ENCODE measurements at places on chromosomes 6 and 20. TPM values are rescaled to one million over a fixed set of nuclear protein-coding genes. Genes with fewer than 3 reads are reported as not detected.

- peak; percentile 88 for DNase-seq
Measured at GRCh38 chr6:149140137-149140909, 177.2 kb upstream of the TAB2 start.

DNA sequence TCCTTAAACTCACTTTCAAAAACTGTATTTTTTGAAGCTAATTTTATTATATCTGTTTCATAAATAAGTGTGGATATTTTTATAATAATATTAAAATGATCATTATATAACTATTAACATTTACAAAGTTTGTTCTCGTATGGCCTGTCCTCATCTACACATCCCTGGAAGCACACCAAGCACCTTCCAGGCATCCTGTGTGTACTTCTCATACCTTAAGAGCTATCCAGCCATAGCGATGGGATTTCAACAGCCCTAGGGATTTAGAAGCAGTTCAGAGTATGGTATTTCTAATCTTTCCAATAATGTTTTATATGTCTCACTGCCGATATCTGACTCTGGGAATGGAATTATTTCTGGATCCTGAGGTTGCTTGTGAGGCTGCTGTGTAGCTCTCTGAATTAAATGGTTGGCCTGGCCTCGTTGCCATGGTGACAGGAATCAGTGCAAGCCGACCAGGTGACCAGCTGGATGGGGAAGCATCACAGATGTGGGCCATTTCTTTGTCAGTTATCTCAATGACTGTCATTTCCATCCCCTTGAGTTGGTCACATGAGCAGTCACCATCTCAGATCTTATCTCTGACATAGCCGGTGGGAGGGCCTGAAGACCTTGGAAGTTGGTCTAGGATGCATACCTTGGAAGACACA lies 265.2 kb upstream of the RIN2 start:
- DNase-seq = no peak

GRCh38 chr6:79802657-79803300 lies 144.6 kb downstream of the ELOVL4 start:
- no peak for DNase-seq

DNA sequence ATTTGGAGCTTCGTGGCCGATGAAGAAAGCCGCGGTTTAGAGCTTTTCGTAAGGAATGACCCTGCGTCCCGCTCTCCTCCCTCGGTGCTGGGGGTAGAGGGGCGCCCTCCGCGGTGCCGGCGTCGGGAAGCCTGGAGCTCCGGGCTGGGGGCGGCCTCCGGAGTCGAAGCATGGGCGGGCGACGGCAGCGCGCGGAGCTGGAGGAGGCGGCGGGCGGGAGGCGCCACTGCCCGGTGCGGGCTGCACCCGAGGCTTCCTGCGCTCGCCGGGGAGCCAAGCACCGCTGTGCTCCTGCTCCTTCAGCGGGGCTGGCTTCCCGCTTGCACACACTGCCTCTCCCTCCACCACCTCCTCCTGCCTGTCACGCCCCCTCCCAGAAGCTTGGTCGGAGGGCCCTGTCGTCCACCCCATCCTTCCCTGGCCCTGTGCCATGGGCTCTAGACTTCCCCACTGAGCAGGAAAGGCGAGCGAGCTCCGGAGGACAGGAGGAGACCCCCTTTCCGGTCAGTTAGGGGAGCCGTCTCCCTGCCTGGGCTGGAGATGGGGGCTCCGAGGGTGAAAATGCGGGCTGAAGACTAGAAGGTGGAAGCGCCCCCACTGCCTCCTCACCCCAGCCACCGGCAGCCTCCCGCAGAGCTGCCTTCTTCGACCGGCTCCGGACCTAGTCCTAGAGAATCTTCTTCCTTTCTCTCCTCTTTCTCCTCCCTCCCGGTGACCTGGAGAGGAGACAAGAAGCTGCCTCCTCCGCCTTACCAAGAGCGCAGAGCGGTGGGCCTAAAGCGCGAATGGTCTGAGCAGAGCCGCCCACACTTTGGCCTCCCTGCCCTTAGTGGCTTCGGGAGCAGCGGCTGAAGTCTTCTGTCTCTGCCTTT lies 1.8 kb downstream of the CDH4 start:
- DNase-seq = no peak

DNA sequence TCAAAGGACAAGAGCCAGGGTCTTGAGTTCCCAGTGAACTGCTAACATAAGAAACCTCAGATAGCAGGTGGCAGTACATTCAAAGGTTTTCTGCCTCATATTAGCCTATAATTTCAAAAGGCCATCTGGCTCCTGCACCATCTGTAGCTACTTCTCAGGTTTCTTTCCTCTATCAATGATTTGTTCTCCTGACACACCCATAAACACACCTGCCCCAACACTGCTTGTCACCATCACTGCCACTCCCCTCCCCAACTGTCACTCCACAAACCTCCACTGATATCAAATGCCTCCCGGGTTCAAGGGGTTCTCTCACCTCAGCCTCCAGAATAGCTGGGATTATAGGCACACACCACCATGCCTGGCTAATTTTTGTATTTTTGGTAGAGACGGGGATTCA lies 152.7 kb upstream of the SLC22A16 start:
- no peak for DNase-seq

DNA sequence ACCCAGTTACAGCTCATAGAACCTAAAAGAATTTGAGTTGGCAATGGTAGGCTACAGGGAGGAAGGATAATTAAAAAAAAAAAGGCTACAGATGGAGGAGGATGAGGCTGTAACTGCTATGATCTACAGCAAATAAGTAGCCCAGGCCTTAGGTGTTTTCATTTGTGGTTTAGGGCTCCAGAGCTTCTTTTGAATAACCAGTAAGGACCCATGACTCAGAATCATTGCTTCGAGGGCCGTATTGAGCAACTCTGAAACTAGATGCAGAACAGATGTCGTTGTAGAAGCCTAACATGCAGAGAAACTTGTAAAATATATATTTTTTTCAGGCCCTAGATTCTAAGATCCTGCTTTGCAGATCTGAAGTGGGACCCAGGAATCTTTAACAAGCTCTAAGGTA lies 19.0 kb upstream of the ASIP start:
- no peak for DNase-seq

- no peak for DNase-seq
Measured at GRCh38 chr6:33748841-33749240, 2.1 kb upstream of the IP6K3 start.

DNA sequence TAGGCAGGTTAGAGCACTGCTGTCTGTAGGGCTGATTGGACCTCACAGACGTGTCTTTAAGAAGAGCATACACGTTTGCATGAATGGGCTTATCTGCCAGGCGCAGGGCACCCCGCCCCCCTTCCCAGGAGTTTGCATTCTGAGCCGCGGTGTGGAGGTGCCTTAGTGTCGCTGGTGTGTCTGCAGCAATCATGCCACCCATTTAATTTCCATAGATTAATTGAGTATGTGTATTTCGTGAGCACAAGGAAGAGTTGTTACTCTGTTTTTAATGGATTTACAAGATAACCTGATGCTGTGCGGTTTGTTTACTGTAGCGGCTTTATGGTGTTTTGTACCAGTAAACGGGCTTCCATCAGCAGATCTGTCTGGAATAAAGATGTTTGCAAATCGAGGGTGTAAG lies 107.7 kb downstream of the ZDHHC14 start:
- no peak for DNase-seq

- DNase-seq = no peak
Measured at GRCh38 chr6:99521633-99522151, 6.5 kb upstream of the USP45 start.

DNA sequence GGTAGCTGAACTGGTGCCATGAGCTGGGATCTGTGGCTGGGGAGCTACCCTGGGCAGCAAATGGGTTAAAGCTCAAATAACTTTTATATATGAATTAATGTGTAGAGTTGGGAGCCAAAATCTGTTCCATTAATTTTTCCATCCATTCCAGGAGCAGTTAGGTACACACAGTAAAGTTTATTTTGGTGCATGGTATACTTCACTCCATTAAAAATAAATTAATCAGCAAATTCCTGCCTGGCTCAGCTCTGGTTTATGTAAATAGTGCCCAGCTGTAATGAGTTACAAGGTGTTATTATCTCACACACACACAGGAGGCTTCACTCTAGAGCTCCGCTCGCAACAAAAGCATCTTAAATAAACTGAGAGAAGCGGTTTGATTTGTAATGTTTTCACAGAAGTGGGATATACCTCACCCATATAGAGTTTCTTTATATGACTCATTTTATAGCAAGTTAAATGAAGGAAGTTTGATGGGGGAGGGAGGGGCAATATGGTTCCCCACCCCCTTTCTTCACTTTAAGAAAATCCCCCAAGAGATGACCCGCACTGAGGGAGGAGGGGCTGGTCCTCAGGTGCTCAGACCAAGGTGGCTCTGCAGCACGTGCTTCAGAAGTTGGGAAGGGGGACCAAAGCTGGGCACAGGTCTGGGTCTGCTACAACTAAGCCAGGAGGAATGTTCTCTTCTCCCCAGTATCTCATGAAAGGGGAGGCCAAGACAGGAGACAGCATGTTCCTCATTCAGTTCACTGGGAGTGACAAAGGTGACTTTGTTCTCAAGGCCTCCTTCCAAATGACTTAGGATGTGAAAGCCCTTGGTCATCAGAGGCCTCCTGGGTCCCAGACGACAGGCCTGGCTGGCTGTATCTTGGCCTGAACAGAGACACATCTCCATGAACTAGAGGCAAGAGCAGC lies 10.5 kb upstream of the FAM83C start:
- no peak for DNase-seq

DNA sequence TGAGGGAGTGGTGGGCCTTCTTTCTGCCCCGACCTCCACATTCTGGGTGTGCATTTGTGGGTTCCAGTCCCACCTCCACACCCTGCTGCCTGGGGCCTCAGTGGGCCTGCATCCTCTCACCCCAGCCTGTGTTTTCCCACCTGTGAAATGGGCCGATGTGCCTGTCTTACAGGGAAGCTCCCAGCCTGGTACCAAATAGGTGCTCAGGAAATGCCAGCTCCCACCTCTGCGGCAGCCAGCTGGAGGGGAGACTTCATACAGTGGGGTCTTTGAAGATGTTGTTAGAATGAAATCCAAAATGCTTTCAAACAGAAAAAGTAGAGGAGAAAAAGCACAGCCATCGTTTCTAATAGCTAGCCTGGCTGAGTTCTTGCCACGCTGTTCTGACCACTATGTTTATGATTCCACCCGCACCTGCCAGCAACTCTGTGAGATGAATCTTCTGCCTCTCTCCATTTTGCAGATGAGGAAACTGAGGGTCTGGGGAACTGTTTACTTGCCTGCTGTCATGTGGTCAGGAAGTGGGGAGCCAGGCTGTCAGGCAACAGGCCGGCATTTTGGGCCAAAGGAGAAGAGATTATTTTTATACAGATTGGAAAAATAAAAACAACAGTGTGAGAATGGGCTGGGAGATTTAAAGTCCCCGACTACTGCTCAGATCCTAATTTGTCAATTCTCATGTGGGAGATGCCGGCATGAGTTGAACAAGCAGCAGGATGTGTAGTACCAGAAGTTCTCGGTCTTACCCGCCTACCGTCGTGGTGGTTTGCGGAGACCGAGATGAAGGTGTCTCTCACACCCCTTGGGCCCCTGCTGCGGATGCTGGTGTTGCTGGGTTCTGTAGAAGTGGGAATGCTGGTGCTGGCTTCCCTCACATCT lies 4.6 kb downstream of the TMEM181 start:
- peak; percentile 71 for DNase-seq

DNA sequence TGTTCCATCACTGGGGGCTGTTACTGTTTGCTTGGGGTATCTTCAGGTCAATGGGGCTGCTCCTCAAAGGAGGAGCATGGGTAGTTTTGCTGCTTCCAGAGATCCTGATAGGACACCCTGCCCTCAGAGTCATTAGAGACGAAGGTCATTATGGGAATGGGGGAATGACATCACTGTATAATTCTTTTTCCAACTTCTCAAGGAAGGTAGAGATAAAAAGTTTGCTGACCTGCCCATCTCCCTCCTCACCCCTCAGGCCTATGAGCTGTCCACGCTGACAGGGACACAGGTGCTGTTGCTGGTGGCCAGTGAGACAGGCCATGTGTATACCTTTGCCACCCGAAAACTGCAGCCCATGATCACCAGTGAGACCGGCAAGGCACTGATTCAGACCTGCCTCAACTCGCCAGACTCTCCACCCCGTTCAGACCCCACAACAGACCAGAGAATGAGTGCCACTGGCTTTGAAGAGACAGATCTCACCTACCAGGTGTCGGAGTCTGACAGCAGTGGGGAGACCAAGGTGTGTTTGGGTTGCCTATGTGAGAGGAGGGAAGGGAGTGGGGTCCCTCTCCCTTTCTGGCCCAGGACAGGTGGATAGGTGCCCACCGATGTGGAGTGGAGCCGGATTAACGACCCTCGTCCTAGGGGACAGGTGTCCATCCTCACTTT lies 2.7 kb downstream of the SRF start:
- no peak for DNase-seq

- no peak for DNase-seq
Measured at GRCh38 chr6:6699741-6700367, 111.3 kb downstream of the LY86 start.

- DNase-seq = no peak
Measured at GRCh38 chr6:87408721-87409155, 966 bp downstream of the CFAP206 start.

- DNase-seq = no peak
Measured at GRCh38 chr6:6892744-6893583, 214.8 kb upstream of the RREB1 start.

DNA sequence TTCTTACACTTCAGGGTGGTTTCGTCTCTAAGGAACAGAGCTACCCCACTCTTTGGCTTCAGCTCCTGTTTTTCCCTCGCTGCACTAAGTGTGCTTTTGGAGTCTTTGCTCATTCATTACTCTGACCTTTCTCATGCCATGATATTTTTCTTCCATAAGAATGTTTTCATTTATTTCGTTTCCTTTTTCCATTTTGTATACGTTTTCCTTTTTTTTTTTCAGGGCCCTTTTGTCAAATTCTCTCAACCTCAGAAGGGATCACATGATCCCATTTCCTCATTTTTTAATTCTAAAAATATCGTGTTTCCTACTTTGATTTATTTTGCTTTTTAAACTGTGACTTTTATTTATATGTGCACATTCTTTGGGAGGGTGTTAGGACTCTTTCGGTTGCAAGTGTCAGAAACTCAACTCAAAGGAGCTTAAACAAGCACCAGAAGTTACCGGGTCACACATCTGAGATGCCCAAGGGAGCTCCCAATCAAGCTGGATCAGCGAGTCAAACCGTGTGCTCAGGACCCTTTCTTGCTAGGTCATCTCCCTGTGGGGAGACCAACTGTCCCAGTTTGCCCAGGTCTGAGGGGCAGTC lies 40.6 kb downstream of the GCNT2 start:
- no peak for DNase-seq

Gene TP53INP2
- total RNA-seq = 3.3 TPM

Gene DNAH8
- 0.03 TPM for total RNA-seq

Gene LRRC73
- 0.23 TPM for total RNA-seq

Gene CYB5R4
- total RNA-seq = 36.0 TPM

Gene TGM3
- total RNA-seq = not detected

Gene DNMT3B
- total RNA-seq = 2.2 TPM

Gene OR5V1
- total RNA-seq = not detected

Gene RBBP8NL
- total RNA-seq = not detected

Gene MRPS26
- 35.3 TPM for total RNA-seq

Gene C20orf141
- total RNA-seq = not detected

Data from activated CD4-positive, alpha-beta memory T cell treated with anti-CD3 and anti-CD28 coated beads, Interleukin-2, amount 10 ng/mL, durations not matched to agents 7 days and 5 days (primary cell).